Esophagus muscularis mucosa (tissue), 4 donors: ENCODE measurements at places on chromosomes 11 and 22.
A peak's percentile ranks its signal among the peaks of the same experiment; 100 is the strongest.

DNA sequence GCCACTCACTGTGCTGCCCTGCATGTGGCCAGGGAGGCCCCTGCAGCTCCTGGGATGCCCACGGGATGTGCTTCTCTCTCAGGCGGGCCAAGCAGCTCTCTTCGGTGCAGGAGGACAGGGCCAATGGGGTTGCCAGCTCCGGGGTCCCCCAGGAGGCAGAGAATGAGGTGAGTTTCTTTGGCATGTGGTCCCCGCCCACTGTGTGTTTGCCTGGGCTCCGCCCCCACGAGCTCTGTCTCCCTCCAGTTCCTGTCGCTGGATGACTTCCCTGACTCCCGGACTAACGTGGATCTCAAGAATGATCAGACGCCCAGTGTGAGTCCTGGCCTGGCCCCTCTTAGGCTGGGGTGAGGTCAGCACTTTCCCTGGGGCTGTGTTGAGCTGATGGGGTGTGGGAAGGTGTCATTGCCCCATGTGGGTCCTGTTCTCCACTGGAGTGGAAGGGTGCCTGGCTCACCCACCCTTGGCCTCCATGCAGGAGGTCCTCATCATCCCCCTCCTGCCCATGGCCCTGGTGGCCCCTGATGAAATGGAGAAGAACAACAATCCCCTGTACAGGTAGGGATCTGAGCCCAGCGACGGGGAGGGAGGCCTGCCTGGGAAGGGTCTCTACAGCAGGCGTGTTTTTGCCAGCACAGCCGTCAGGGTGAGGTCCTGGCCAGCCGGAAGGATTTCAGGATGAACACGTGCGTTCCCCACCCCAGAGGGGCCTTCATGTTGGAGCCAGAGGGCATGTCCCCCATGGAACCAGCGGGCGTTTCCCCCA, 7.7 kb downstream of the SCO2 start:
- no peak for DNase-seq

DNA sequence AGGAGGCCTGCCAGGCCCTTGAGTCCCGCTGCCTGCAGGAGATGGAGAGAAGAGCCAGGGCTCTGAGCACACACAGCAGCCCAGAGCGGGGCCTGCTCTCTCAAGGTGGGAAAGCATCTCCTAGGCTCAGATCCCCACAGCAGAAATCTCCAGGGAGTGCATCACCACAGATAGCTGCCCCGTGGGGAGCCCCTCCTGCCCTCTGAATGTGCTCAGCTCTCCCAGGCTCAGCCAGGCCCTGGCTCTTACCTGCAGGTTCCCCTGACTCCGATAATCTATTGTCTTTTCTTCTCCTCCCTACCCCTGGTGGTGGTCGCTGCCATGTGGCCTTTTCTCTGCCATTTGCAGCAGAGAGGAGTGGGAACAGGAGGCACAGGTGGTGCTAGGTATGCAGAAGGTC, 49.9 kb downstream of the BTG4 start:
- no peak for DNase-seq

GRCh38 chr22:50452649-50453048, 22.2 kb downstream of the SBF1 start:
- no peak for DNase-seq

- DNase-seq, result peak; percentile 64
Observed at GRCh38 chr11:58006940-58007339, 16.7 kb upstream of the OR9Q1 start.
